ENCODE measurements at places on chromosomes 11 and 22.

- no peak for DNase-seq
Observed at GRCh38 chr22:17678817-17679385, 40.3 kb downstream of the BCL2L13 start.

DNA sequence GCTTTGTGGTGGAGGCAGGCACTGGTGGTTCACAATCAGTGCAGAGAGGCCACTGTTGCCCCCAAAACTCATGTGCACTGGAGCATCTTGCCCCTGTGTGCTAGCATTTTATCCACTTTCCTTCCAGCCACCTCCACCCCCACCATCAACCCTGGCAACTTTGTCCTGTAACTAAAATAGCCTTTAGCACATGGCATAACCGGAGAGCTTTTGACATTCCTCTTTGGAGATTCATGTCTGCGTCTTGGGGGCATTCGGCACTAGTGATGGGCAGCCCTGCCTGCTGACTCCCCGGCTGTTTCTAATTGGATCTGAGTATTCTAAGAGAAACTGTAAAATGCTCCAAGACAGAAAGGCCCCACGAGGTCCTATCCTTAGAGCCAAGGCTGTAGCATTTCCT is 15.8 kb downstream of the SHISA8 start:
- DNase-seq = no peak

DNA sequence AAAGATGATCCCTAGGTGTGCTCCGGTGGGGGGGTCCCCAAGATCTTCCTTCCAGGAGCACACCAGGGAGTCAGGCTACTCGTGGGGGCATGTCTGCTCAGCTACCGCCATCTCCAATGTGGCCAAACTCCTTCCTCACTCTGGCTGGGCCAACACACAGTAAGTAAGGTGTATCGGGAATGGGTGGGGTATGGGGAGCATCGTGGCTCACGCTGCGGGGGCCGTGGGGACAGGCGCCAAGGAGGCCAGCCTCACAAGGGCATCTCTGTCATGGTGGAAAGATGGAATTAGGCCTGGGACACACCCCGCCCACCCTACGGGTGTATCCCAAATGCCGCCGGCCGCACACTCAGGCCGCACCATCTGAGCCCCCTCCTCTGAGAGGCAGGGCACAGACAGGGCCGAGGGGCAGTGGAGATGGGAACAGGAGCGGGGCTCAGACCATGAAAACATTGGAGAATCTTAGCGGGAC is 8.3 kb downstream of the IGF2 start:
- no peak for DNase-seq

GRCh38 chr11:104614961-104615360 is 283.3 kb downstream of the CASP12 start:
- no peak for DNase-seq

DNA sequence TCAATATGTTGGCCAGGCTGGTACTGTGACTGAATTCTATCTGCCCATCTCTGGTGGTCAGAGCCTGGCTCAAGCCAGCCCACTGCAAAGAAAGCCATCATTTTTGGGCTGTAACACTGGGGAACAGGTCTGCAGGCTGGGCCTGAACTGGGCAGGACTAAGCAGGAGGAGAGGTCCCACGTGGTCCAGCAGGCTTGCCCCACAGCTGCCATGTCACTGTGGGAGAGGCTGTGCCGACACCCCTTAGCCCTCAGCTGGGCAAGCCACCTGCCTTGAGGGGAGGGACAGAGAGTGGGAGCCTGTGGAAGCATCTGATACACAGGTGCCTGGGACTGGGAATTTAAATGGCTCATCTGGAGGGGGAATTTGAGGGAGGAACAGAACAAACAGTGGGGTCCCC is 66.7 kb upstream of the CLTCL1 start:
- DNase-seq = no peak

All from stimulated activated CD4-positive, alpha-beta T cell treated with anti-CD3 and anti-CD28 coated beads, Interleukin-1b, Interleukin-23, amount 100 ng/mL, for 4 hours (primary cell).